ENCODE measurements at places on chromosomes 12 and 14.

GRCh38 chr12:47736877-47737676 lies 11.8 kb upstream of the ENDOU start:
- DNase-seq: no peak

DNA sequence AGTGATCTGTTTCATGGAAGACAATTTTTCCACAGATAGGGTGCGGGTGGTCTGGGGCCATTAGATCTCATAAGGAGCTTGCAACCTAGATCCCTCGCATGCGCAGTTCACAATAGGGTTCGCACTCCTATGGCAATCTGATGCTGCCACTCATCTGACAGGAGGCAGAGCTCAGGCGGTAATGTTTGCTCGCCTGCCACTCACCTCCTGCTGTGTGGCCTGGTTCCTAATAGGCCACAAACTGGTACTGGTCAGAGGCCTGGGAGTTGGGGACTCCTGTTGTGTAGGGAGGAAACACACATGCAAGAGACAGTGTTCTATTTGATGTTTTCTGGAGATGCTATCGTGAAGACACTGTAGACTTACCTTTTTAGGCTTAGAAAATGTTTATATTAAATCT lies 77.0 kb upstream of the FGD4 start:
- DNase-seq: no peak

GRCh38 chr12:58917699-58918468 lies 2.4 kb downstream of the LRIG3 start:
- no peak for DNase-seq

GRCh38 chr14:21104448-21105060 lies 3.7 kb downstream of the TMEM253 start:
- no peak for DNase-seq

DNA sequence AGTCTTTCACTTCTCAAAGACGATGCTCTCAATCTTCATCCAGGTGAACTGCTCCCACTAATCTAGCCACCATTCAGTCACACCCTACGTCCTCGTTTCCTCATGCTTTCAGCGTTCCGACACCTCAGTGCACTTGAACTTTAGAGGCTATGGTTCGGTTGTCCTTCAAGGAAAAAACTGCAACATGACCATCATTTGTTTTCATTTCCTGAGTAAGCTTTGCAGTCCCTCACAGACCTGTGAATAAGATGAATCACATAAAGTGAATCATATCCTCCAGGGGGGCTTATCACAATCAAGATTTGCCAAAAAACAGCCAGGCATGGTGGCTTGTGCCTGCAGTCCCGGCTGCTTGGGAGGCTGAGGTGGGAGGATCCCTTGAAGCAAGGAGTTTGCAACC lies 80.2 kb downstream of the TMCC3 start:
- no peak for DNase-seq

DNA sequence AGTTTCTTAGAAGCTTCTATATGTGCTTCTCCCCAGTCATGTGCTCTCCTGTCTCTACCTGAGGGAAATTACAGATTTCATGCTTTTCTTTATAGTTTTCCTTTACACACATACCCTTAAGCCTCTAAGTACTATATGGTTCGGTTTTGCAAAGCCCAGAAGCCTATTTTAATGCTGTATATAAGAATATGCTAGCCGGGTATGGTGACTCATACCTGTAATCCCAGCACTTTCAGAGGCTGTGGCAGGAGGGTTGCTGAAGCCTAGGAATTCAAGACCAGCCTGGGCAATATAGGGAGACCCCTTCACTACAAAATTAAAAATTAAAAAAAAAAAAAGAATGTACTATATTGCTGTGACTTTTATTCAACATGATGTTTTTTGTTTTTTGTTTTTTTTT lies 15.4 kb downstream of the DGLUCY start:
- DNase-seq: no peak

All from stimulated activated CD8-positive, alpha-beta memory T cell treated with anti-CD3 and anti-CD28 coated beads, Interleukin-7, amount 100 ng/mL, for 1 hour (primary cell).